ENCODE measurements at places on chromosomes 1 and 21.

- no peak for DNase-seq
Observed at GRCh38 chr1:2237773-2238172, 9.7 kb downstream of the SKI start.

- DNase-seq = no peak
Observed at GRCh38 chr1:193322211-193322610, 135.8 kb upstream of the B3GALT2 start.

- DNase-seq = no peak
Observed at GRCh38 chr21:32867597-32867996, 96.0 kb upstream of the PAXBP1 start.

DNA sequence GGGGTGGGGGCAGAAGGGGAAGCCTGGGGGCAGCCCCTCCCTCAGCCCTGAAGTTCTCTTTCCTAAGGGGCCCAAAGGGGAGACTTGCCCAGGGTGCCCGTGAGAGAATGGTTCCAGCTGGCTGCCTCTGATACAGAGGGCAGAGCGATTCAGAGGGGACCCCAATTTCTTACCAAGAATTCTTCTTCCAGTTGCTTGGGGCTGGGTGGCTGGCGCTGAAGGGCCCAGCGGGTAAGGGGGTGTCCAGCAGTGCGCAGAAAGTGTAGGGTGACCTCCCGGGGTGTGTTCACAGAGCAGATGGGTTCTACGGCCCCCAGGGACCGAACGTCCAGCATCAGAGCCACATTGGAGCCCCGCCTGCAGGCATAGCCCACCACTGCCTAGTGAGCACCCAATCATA lies 2.5 kb downstream of the PTPN7 start:
- no peak for DNase-seq

DNA sequence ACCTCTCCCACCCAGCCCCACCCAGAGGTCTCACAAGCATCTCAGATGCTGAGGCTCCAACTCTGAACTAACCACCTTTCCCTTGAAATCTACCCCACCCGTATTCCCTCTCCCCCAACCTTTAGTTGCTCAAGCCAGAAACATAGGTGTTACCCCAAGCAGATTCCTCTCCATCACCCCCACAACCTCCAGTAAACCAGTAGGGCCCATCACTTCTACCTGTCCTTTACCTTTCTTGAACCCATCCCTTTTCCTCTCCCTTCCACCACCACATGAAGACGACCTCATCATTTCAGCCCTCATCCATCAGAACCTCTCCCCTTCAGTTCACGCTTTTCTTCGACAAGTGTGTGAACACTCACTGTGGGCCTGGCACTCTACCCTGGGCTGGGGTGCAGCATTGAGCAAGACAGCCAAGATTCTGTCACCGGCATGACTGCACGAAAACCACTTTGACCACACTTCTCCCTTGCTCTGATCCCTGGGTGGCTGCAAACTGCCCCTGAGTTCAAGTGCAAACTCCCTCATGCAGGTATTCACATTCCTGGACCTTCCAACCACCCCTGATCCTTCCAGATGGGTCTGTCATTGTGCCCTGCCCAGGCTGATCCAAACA lies 65.5 kb upstream of the LAPTM5 start:
- no peak for DNase-seq

GRCh38 chr1:198492872-198493271 lies 47.6 kb downstream of the ATP6V1G3 start:
- no peak for DNase-seq

- no peak for DNase-seq
Observed at GRCh38 chr1:78073441-78073840, 27.7 kb downstream of the GIPC2 start.

DNA sequence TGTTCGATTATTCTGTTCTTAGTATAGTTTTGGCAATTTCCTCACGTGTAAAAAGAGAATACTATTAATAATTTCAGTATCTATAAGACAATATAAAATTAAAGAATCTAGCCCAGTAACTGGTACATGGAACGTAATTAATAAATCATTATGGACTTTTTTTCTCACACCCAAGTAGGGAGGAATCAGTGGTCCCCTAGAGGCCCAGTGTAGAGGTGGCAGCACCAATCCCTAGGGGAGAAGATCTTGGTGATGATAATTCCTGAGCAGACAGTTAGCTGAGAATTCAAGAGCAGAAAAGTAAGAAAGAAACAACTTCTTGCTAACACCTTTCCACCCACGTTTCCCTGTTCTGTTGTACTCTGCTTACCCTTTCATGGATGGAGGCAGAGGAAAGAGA lies 19.7 kb upstream of the SELE start:
- DNase-seq = no peak

- DNase-seq = no peak
Observed at GRCh38 chr1:215458562-215458961, 108.5 kb upstream of the KCTD3 start.

DNA sequence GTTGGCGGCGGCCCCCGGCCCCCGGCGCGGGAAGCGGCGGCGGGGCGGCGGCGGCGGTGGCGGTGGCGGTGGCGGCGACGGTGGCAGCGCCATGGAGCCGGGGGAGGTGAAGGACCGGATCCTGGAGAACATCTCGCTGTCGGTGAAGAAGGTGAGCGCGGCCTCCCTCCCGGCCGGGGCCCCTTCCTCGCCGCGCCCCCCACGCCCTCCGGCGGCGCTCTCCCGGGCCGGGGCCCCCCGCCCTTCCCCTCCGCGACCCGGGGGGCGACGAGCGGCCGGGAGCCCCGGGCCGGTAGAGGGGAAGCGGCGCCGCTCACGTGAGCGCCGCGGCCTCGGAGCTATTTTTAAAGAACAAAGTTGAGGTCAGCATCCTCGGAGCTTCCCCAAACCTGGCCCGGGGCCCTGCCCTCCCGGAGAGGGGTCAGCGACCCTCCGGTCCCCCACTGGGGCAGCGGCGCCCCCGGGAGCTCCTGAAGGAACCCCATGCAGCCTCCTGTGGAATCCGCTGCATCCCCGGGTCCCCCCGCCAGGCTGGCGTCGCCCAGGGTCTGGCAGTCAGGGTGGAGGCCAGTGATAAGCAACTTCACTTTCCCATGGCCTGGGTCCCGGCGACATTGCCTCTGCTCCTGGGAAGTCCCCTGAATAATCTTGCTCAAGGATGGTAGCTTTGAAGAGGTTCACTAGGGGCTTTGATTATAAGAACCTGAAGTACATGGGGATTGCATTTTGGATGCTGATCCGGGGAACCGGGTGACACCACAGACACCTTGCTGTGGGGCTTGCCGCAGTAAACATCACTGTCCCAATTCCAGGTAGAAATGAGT lies 560 bp downstream of the PLEKHM2 start:
- no peak for DNase-seq

- DNase-seq = no peak
Observed at GRCh38 chr1:230230948-230231773, 164.1 kb downstream of the GALNT2 start.

GRCh38 chr1:75134647-75135572 lies 722 bp downstream of the LHX8 start:
- no peak for DNase-seq

DNA sequence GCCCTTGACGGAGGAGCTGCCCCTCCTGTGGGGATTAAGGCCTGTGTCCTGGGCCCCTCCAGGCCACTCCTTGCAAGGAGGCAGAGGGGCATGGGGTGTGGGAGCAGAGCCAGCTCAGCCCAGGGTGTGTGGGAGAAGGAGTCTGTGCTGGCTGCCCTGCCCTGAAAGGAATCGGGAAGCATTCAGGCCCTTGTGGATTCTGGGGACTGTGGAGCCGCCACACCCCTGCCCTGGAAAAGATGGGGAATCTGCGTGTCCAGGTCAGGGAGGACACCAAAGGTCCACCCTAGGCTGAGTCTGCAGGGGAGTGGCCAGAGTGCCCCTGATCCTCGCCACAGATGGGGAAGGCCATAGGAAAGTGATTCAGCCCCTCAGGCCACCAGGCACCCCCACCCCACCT lies 16.5 kb upstream of the PRDM16 start:
- DNase-seq = no peak

DNA sequence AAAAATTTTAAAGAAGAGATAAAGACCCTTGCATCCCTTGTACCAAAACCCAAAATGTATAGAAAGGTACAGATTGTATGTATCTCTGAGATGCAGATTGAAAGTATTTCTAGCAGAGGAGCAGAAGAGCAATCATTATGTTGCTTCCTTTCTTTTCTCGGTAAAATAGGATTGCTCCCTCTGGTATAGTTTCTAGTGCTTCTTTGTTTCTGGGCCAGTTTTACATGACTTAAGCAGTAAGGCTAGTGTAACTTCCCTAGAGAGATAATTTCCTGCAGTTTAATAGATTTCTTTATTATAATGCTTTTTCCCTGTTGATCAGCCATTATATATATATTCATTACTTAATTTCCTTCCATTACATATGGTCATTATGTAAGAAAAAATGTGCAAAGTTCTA lies 496.2 kb upstream of the RGS18 start:
- no peak for DNase-seq

DNA sequence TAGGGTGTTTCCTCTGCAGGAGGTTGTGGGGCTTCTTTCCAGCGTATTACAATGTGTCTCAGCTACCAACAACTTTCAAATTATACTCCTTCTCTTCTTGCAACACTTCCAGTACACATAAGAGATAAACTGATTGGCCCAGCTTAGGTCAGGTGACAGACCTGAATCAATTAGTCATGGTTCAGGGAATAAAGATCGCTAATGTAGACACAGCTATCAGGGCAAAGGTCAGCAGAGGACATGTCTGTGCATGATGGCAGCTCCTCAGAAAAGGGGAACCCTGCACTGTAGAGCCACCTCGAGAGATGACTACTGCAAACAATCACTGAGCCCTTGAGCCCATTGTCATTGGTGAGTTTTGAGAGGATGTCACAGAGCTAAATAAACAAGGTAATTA lies 36.8 kb upstream of the PKN2 start:
- no peak for DNase-seq

GRCh38 chr1:243507672-243508302 lies 251.9 kb downstream of the SDCCAG8 start:
- DNase-seq = no peak

- peak; percentile 49 for DNase-seq
Observed at GRCh38 chr1:181149326-181150125, 61.0 kb downstream of the IER5 start.

- no peak for DNase-seq
Observed at GRCh38 chr21:43278359-43278758, 109.6 kb downstream of the CRYAA start.

GRCh38 chr1:193846876-193847604 lies 660.6 kb upstream of the B3GALT2 start:
- no peak for DNase-seq

- DNase-seq = no peak
Observed at GRCh38 chr1:99672038-99672437, 26.1 kb downstream of the PALMD start.

- DNase-seq = no peak
Observed at GRCh38 chr1:2602311-2602835, 15.8 kb downstream of the PRXL2B start.

- no peak for DNase-seq
Observed at GRCh38 chr1:27491748-27492700, 2.1 kb upstream of the WASF2 start.

- no peak for DNase-seq
Observed at GRCh38 chr1:14138135-14138506, 438.1 kb downstream of the PRDM2 start.

- DNase-seq = peak; percentile 5
Observed at GRCh38 chr1:110106013-110106941, 6.0 kb upstream of the UBL4B start.

- DNase-seq = no peak
Observed at GRCh38 chr1:36149973-36150295, 648 bp upstream of the TRAPPC3 start.

- no peak for DNase-seq
Observed at GRCh38 chr1:4551706-4552105, 102.7 kb upstream of the AJAP1 start.

DNA sequence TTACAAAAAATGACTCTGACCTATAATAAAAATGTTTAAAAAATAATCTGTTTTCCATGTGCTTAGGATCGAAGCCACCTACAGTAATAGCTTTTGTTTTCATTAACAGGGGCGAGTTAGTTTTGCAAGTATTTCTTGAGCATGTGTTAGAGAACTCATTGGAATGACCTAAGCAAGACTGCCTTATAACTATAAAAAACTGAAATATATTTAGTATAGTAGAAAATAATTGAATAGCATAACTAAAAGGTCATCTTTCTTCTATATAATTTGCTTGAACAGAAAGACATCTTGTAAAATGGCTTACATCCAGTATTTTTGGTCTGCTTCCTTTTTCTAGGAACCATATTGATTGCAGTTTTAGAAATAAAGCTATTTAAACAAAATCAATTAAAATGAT lies 241.5 kb upstream of the NRIP1 start:
- no peak for DNase-seq

DNA sequence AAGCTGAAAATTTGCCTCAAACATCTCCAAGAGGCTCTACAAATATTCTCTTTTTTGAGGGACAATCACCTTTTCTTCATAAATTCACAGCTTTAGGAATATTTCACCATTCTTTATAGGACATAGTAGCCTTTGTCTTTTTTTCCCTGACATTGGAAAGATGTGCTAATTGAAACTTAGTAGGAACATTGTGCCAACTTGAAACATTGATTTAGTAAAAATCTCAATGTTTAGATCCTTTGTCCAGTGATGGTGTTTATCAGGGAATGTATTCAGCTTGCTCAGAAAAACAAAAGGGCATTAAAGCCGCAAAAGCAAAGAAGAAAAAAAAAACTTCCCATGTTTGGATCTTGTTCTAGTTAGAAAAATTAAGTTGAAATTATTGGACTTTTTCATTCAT lies 52.1 kb downstream of the DPT start:
- no peak for DNase-seq

- no peak for DNase-seq
Observed at GRCh38 chr1:51482881-51483280, 36.2 kb downstream of the EPS15 start.
